ENCODE measurements at places on chromosomes 13 and 19.

- DNase-seq, result no peak
Measured at GRCh38 chr19:42378225-42379215, 11.6 kb downstream of the CNFN start.

GRCh38 chr13:114161644-114162532 lies 17.2 kb upstream of the CFAP97D2 start:
- no peak for DNase-seq

- no peak for DNase-seq
Measured at GRCh38 chr19:4396949-4397783, 3.2 kb downstream of the SH3GL1 start.

GRCh38 chr13:28031896-28032288 lies 43.4 kb upstream of the URAD start:
- DNase-seq, result no peak

DNA sequence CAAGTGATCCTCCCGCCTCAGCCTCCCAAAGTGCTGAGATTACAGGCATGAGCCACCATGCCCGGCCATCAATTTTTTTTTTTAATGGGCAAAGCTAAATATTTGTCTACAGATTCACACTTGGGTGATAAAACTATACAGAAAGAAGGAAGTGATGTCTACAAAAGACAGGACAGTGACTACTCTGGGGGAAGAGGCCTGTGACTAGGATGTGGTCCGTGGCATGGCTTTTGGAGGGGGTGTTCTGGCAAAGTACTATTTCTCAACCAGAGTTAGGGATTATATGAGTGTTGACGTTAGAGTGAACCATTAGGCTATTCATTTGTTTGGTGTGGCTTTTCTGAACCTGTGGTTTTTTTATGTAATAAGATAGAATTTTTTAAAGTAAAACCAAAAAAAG lies 42.7 kb downstream of the INSR start:
- DNase-seq, result no peak

- DNase-seq, result no peak
Measured at GRCh38 chr13:29887686-29888085, 37.3 kb upstream of the UBL3 start.

- no peak for DNase-seq
Measured at GRCh38 chr13:112775791-112776279, 86.0 kb downstream of the ATP11A start.
